ENCODE measurements at places on chromosomes 1 and 21. TPM values are rescaled to one million over a fixed set of nuclear protein-coding genes. Genes with fewer than 3 reads are reported as not detected.

Gene TEDDM1
- total RNA-seq = not detected

Gene ARHGEF11
- 33.8 TPM for total RNA-seq

GRCh38 chr1:174469052-174469451 lies 21.3 kb downstream of the GPR52 start:
- no peaks in the 10 kb centered on the region for H3K36me3 ChIP-seq
- no peak for DNase-seq
- no peak overlapping the region for H3K4me3 ChIP-seq
- H3K27me3 ChIP-seq = no peaks in the 10 kb centered on the region

GRCh38 chr1:208239473-208240381 lies 4.5 kb downstream of the PLXNA2 start:
- H3K4me3 ChIP-seq = no peak overlapping the region
- peaks cover 63% of the 10 kb centered on the region for H3K4me1 ChIP-seq
- no peaks in the 10 kb centered on the region for H3K36me3 ChIP-seq
- H3K27ac ChIP-seq = no peak overlapping the region
- peak; percentile 35 for DNase-seq

- peaks cover 20% of the 10 kb centered on the region for H3K4me1 ChIP-seq
- no peaks in the 10 kb centered on the region for H3K27me3 ChIP-seq
- no peak overlapping the region for H3K27ac ChIP-seq
- DNase-seq = no peak
- H3K36me3 ChIP-seq = no peaks in the 10 kb centered on the region
Measured at GRCh38 chr1:228871314-228872061, 136.2 kb downstream of the RHOU start.

Measured in neural progenitor cell (in vitro differentiated cells).